Stimulated activated CD8-positive, alpha-beta memory T cell treated with anti-CD3 and anti-CD28 coated beads, Interleukin-4, amount 100 ng/mL, for 4 hours (primary cell): ENCODE measurements at places on chromosomes 2 and 18.

- DNase-seq: no peak
Observed at GRCh38 chr2:212547716-212548454, 9.3 kb upstream of the ERBB4 start.

- no peak for DNase-seq
Observed at GRCh38 chr2:57539761-57540160, 506.8 kb upstream of the VRK2 start.

- DNase-seq: no peak
Observed at GRCh38 chr2:21819454-21819853, 695.7 kb downstream of the TDRD15 start.

GRCh38 chr2:53265544-53266299 is 501.9 kb upstream of the CHAC2 start:
- no peak for DNase-seq

- no peak for DNase-seq
Observed at GRCh38 chr18:60639836-60640235, 267.3 kb upstream of the MC4R start.

DNA sequence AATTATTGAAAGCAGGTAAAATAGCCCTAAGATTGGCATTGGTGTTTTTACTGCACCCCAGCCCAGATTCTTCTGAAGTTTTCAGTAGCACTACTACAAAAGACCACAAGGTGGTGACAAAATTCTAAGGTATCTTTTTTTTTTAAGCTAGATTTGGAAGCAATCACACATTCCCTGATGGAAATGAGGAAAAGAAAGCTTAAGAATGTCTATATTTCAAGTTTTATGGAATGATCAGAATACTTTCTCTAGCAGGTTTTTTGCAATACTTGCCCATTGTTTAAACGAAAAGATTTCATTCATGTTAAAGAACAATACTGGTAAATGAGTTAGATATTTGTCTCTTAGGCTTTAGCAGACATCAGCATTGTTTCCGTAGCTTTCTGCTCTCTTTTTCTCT is 32.1 kb upstream of the ZNF638 start:
- DNase-seq: no peak

DNA sequence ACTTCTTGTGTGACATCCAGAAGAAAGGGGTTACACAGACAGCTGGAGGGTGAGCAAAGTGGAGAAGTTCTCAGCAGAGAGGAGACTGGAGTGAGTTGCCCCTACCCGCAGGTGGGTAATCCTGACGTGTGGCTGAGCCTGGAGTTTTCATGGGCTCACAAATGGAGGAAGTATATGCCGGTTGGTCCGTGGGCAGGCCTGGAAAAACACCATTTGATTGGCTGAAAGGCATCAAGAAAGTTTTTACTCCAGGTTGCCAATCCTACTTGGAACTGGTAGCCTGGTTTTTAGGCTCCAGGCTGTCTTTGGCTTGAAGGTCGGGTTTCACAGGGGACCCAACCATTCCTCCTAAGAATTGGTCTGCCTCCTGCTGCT is 1177.4 kb upstream of the LRRTM1 start:
- DNase-seq: no peak

GRCh38 chr2:9638532-9638931 is 7.7 kb upstream of the YWHAQ start:
- DNase-seq: no peak

DNA sequence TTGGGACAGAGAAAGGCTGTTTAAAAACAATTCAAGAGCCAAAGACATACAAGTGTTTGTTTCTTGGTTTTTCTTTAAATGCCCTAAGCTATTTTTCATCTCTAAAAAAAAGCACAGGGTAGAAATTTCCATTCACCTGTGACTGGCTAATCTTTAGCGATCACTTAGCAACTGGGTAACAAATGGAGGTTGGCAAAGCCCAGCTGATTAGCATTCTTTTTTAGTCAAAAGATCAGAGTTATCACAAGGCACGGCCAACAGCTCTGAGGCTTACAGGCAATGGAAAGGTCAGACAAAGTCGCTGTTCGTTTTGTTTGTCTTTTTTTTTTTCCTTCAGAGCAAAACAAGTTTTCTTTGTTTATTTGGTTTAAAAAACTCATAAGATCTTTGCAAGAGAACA is 29.0 kb upstream of the TTR start:
- no peak for DNase-seq

GRCh38 chr18:48059455-48060010 is 129.1 kb upstream of the SMAD2 start:
- DNase-seq: no peak
